ENCODE measurements at places on chromosomes 4 and X.

GRCh38 chr4:100933628-100934027 is 413.7 kb downstream of the PPP3CA start:
- no peak for DNase-seq

DNA sequence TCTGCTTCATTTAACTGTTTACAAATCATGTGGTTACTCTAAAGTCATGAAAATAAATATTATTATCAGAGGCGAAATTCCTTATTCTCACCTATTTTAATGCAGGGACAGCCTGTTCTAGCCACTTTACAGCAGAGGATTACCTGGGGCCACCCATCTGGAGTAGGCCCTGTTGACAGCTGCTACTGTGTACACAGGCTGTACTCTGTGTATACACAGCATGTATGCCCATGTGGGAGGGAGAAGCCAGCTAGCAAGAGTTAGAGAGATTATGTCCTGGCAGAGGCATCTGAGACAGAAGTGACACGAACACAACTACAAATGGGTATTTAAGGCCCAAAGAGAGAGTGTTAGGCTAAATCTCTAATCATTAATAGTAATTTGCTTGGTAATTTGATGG is 62.1 kb downstream of the GPRIN3 start:
- DNase-seq: no peak

DNA sequence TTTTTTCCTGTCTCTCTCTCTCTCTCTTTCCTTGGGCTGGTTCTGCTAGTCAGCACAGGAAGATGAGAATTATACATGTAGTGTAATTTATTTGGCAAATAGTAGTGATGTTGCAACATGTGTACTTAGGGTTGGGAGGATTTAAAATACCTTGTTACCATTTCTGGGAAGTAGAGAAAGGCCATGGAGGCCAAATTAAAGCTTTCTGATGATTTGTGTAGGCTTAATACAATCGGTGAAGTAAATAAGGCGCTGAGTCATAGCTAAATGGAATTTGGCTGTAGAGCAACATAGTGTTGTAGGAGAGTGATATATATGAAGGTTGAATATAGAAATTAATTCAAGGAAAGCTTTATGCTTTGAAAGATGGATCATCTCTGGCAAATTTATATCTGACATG is 295.3 kb downstream of the GRID2 start:
- DNase-seq: no peak

DNA sequence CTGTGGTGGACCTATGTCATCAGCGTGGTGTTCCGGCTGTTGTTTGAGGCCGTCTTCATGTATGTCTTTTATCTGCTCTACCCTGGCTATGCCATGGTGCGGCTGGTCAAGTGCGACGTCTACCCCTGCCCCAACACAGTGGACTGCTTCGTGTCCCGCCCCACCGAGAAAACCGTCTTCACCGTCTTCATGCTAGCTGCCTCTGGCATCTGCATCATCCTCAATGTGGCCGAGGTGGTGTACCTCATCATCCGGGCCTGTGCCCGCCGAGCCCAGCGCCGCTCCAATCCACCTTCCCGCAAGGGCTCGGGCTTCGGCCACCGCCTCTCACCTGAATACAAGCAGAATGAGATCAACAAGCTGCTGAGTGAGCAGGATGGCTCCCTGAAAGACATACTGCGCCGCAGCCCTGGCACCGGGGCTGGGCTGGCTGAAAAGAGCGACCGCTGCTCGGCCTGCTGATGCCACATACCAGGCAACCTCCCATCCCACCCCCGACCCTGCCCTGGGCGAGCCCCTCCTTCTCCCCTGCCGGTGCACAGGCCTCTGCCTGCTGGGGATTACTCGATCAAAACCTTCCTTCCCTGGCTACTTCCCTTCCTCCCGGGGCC is 1.2 kb downstream of the GJB1 start:
- DNase-seq: no peak

GRCh38 chr4:158722291-158722916 is 792 bp downstream of the PPID start:
- DNase-seq: no peak

DNA sequence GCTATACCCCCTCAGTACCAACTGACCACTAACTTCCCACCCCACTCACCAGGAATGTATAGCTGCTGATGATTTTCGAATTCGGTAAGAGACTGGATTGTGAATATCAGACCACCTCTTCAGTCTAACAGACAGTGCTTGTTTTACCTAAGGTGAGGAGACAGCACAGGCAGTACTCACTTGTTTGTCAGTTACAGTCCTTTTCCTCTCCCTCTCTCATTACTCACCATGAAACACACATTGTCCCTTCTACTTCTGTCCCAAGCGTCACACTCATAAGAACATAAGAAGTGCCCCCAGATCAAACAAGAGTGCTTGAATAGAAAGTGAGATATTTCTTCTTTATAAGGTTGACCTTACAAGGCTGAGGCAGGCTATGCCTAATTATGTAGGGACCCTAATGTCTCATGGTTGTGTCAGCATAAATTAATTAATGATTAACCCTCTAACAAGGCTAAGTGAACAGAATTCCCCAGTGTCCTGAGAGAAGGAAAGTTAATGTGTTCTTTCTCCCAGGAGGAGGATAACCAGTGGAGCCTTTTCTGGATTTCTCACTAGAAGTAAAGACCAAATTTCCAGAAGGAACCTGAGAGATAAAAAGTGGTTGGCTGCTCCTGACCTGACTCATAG is 32.2 kb downstream of the ZCCHC12 start:
- DNase-seq: no peak

- no peak for DNase-seq
Observed at GRCh38 chrX:130125091-130125874, 15.0 kb upstream of the ELF4 start.

DNA sequence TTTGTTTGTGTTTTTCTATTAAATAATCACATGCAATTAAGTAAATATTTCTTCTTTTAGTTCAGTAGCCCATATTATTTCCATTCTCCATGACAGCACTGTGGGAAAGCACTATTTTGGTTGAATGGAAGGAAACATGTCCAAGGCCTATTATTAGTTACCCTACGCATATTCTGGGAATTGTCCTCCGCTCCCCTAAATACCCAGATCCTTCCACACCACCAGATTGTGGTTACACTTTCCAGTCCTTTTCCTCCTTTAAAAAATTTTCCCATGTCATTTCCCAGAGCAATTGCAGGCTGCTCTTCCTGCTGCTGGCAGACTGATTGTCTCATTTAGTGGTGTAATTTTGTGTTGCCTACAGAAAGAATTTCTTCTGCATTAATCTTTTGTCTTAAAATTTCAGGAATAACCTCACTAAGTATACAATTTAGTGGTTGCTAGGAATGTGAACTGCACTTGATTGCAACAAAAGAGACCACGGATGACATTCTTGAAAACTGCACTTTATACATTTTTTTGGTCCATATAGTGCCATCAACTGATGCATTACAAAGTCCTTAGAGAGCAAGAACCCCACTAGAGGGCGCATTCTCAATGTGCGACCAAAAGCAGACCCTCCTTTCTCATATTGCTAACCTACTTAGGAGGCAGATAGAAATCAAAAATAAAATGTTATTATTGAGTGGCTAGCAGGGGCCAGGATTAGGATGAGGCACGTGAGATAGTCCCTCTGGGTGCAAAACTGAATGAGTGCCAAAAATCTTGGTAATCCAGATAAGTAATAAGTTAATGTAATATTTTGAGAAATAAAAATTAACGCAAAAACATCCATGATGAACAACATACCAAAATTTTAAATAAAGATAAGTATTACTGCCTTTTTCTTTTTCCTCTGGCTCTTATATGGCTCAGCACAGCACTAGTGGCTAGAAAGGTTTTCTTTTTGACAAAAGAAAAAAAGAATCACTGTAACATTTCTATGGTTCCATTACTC is 98.8 kb upstream of the IQCM start:
- DNase-seq: peak; percentile 19

- no peak for DNase-seq
Observed at GRCh38 chrX:109840585-109840984, 107.5 kb upstream of the ACSL4 start.

DNA sequence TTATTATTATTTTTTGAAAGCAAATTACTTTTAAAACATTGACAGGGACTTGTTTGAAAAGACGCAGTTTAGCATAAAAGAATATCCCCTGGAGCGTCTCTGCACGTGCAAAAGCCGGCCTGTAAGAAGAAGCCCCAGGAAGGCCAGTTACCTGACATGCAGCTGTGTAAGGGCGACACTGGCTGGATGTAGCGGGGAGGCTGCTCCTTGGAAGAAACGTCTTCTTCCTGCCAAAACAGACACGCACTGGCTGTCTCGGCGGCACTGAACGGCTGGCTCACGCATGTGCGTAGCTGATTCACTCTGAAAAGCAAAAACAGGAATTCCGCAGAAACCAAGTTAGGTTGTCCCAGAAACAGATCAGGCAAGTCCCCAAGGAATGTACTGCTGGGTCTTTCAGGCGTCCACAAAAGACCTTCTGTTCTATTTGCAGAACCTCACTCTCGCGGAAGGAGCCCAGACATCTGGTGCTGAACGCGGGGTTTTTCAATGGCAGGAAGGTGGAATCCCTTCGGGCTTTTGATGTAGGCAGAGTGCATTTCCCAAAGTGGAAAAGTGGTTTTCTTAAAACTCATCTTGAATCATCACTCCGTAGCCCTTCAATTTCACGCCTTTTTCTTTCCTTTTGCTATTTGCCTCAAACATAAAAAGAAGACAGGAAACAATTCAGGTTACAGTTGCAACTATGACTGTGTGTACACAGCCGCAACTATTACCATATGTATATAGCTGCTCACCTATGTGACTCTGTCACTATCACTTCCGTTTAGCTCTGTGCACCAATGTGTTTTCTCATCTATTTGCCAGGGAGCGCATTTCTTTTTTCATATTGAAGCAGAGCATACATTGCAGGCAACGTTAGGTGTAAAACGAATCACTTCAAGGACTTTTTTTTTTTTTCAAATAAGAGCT is 38.1 kb upstream of the ARSH start:
- no peak for DNase-seq

GRCh38 chrX:77935886-77936285 is 25.4 kb downstream of the ATP7A start:
- no peak for DNase-seq

DNA sequence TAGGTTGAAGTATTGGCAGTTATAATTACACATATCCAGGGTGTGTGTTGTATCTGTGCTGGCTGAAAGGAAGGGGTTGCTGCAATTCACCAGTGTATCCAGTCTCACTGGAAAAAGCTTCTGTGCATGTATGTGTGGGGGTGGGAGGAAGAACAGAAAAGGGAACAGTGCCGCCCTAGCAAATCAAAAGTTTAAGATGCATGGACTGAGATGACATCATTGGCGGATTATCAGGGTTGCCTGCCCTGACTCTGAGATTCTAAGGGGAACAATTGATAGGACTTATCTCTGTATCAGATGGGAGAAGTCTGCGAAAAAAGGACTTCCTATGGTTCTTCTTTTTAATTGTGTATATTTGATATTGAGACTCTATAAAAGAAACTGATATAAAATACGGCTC is 3.5 kb downstream of the SLC25A43 start:
- DNase-seq: no peak

DNA sequence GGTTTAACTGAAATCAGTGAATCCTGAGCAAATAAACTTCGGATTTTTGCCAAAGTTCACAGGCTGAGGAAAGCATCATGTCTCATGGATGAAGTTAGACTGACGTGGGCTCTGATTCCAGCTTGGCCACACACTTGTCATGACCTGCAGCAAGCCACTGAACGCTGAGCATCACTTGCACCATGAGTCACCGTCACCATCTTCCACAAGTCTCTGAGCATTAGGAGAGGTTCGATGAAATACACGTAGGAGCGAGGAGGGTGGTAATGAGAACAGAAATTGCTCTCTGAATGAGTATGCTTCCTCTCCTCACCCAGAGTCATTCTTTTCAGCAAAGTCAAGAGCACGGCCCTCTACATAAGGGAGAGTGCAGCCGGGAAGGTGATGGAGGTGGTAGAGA is 3.8 kb upstream of the TRIML2 start:
- DNase-seq: no peak

DNA sequence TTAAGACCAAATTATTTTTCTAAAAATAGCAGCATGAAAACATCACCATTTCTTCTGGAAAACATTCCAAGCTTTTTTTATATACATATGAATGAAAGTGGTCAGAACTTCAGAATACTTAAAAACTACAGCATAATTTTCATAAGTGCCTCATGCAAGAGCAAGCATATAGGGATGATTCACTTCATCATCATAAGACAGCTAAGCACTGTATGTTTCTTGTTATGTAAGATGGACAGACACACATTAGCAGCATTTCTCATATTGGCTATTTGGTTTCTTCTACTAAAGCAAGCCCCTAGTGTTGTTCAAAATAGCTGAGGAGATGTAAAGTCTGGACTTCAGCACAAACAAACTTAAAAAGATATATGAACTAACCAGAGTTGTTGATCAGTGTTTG is 213.1 kb upstream of the NOCT start:
- no peak for DNase-seq

DNA sequence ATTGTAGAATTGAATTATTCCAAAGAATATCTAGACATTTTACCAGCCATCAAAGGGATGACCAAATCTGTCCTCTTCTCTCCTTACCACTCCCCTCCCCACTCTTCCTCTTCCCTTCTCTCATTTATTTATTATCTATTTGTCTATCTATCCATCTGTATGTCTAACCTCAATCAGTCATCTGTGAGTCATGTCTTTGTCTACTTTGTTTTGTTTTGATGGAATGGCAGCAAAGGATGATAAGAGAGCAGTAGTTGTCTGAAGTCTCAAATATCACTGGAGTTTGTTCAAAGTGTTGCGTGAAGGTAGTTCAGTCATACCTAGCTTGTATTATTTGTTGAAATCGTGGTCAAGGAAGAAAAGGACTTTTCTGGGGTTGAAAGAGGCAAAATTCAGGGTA is 34.7 kb upstream of the PGRMC2 start:
- DNase-seq: no peak

- DNase-seq: no peak
Observed at GRCh38 chr4:82501154-82501442, 60.7 kb downstream of the TMEM150C start.

GRCh38 chrX:38117485-38117884 is 103.2 kb downstream of the SRPX start:
- DNase-seq: no peak

- DNase-seq: no peak
Observed at GRCh38 chr4:110865611-110866259, 242.9 kb upstream of the PITX2 start.

DNA sequence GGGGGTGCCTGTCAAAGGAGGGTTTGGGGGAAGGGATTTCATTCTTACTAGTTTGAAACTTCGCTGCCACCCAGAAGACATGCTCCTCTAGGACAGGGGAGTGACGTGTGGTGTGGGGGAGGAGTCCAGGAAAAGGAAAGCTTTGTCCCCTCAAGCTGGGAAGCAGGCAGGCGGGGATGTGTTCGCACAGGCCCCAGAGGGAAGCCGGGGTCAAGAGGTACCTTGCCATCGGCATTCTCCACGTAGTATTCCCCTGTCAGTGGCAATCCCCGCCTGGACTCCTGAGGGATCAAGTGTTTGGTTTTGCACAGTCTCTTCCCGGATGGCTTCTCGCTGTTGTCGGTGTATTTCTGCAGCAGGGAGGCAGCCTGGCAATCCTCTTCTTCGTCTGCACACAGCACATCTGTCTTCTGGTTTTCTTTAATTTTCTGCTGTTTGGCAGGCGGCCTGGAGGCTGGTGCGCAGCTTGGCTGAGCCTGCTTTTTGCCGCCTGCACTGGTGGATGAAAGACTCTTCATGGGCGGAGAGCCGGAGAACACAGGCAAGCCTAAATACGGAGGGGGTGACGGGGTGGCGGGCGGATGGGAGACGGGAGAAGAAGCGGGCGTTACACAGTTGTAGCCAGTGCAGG is 35.1 kb downstream of the BCOR start:
- DNase-seq: no peak

- DNase-seq: no peak
Observed at GRCh38 chrX:150913511-150913910, 15.0 kb upstream of the CD99L2 start.

GRCh38 chr4:144645102-144645630 is 790 bp upstream of the HHIP start:
- DNase-seq: no peak

All from stimulated activated CD4-positive, alpha-beta T cell treated with anti-CD3 and anti-CD28 coated beads, Interleukin-4, amount 100 ng/mL, for 48 hours (primary cell).